ENCODE measurements at places on chromosomes 7 and 10.

GRCh38 chr10:100793055-100793454 lies 47.7 kb downstream of the PAX2 start:
- DNase-seq, result no peak

DNA sequence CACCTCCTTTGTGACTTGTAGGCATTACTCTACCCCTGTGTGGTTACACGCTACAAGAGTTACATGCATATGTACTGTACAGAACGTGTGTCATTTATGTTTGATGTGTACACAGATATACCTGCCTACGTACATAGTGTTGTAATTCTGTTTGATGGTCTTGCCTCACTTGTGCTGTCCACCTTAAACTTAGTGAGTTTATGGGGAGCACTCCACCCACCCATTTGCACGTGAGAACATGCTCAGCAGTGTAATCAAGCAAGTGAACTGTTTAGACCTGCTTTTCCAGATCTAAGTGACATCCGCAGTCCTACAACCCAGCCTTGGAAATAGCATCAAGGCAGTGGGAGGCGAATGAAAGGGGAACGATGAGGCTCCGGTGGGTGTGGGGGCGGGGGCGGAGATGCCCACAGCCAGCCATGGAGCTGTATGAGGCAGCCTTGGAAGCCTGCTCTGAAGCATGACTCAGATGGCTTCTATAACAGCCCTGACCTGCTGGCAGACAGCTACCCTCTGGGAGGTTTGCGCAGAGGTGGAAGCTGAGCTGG lies 52.1 kb downstream of the SUFU start:
- no peak for DNase-seq

DNA sequence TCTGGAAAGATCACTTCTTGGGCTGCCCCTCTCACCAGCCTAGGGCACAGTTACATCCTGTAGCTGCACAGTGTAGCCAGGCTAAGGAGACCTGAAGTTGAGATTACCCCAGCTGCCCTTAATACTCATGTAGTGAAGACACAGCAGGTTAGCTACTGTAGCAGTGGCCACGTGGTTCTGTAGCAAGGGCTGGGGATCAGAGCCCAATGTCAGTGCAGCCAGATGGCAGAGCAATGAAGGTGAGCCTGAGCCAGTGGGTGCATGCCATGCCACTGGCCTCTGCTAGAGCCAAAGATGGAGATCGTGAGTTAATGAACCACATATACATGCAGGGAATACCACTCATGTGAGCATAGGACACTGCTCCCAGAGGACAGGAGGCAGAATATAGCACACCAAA lies 15.5 kb downstream of the AMPH start:
- no peak for DNase-seq

- no peak for DNase-seq
These were observed 12.6 kb downstream of the PTER start for GRCh38 chr10:16449454-16449853.

GRCh38 chr7:2154121-2154520 lies 78.6 kb downstream of the MAD1L1 start:
- DNase-seq, result no peak

DNA sequence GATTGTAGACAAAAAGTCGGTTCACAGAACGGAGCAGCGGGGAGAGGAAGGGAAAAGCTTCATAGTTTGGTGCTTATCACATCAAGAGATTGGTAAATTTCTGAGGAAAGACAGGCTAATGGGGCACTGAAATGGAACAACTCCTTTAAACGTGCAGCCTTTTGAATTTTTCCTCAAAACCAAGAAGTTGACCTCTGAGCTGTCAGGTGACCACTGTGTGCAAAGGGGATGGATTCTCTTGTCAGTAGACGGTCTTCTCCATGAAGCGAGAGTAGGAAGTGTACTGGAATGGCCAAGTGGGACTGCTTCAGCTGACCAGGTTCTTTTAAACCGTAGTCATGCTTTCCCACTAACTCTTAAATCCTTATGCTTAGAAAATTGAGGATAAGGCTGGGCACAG lies 11.2 kb upstream of the ZSCAN21 start:
- DNase-seq, result no peak

DNA sequence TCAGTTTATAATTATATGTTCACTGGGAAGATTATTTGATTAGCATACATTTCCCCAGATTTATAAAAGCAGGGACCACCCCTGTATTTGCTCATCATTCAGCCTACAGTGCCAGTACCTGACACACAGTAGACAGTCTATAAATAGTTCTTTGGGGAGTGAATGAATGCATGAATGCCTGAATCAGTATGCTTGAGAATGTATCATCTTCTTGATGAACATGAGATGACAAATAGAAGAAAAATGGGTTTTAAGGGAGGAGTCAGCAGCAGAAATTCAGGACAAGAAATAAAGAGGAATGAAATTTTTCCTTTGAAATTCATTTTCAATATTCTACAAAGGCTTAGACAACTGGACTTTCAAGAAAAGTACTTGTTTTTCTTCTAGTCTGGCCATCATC lies 295.8 kb upstream of the LRRTM3 start:
- no peak for DNase-seq

GRCh38 chr10:70907637-70908405 lies 19.5 kb upstream of the PCBD1 start:
- no peak for DNase-seq

GRCh38 chr7:36148422-36149065 lies 4.5 kb upstream of the EEPD1 start:
- DNase-seq, result no peak

- no peak for DNase-seq
These were observed 40.0 kb downstream of the CDK1 start for GRCh38 chr10:60818134-60818770.

DNA sequence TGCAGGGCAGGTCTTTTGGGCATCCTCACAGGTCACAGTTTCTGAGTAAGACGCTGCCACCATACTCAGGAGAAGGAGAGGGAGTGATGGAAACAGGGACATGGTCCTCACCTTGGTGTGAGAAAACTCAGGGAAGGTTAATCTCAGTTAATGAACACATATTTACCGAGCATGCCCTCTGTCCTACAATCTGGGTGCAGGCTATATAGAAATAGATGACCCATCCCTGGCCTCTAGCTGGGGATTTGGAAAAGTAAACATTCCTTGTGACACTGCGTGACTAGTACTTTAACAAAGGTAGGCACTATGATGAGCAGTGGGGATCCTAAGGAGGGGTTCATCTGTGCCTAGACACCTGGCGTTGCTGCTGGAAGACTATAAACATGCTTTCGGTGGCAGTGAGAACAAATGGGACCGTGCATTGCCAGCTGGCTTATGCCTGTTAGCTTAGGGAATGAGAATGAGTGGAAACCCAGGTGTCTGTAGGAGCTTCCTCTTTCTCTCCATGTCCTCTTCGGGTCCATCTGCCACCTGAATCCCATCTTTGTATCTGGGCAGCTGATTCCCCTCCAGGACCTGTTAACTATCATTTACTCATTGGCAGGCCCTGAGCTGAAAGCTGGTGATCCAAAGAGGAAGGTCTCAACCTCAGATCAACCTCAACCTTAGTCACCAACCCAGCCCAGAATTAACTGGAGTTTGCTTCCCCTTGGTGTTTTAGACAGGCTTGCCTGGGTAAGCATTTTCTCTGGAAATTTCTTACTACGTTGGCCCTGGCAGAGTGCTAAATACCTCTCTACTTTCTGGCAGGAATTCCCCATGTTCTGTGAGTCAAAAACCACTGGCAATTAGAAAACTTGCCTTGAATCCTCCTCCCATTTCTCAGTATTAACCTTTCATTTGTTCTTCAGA lies 794 bp downstream of the MBL2 start:
- DNase-seq, result no peak

GRCh38 chr10:5033061-5033778 lies 29.6 kb upstream of the AKR1C2 start:
- DNase-seq, result no peak

GRCh38 chr7:11274074-11274473 lies 300.4 kb downstream of the PHF14 start:
- no peak for DNase-seq

DNA sequence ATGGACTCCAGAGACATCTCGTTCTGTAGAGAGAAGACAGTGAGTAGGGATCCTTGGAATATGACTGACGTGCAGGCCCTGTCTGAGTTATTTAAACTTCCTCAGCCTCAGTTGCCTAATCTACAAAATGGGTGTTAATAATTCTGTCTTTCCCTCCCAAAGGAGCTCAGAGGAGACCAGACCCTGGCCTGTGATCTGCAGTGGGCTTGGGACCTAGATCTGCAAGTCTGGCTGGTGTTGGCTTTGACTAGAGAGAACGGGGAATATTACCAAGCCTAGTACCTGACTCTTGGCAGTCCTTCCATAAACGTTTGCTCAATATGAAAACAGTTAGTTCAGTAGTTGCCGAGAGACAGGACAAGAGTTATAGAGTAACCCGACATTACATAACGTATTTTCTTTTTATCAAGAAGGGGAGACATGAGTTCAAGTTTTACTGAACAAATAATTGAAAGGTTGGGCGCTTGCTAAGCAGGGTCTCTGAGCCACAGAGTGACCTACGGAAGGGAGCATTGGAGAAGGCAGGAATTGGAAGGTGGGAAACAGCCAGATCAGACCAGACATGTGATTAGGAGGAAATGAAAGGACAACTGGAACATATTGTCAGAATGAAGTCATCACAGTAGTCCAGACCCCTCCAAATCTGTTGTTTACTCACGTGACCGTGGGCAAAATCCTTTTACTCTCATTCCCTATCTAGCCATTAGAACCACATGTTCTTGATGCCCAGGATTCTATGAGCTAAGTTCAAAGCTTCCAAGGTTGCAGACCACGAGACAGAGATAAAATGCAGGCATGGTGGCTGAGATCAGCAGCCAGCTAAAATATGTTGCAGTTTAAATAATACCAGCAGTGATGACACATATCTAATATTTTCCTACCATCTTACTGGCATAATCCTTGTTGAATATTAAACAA lies 10.9 kb upstream of the CYP3A4 start:
- DNase-seq, result no peak

- no peak for DNase-seq
These were observed 31.0 kb downstream of the PWWP2B start for GRCh38 chr10:132427939-132428367.

- no peak for DNase-seq
These were observed 332.2 kb downstream of the CCSER2 start for GRCh38 chr10:84660450-84661159.

DNA sequence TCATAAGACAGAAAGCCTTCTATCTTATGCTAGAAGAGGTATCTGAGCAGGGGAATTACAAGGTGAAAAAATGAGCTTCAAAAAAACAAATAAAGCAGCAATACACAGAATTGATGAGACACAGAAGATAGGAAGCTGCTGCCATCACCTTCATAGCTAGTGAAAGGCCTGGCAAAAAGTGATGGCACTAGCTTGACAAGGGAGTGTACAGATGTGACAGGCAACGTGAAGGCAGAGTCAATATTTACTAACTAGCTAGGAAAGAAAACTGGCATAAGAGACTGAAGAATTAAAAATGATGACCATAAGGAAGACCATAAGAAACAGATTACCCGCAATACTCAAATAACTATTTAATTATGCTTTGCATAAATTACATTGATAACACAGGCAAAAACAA lies 9.4 kb downstream of the GPR22 start:
- no peak for DNase-seq

DNA sequence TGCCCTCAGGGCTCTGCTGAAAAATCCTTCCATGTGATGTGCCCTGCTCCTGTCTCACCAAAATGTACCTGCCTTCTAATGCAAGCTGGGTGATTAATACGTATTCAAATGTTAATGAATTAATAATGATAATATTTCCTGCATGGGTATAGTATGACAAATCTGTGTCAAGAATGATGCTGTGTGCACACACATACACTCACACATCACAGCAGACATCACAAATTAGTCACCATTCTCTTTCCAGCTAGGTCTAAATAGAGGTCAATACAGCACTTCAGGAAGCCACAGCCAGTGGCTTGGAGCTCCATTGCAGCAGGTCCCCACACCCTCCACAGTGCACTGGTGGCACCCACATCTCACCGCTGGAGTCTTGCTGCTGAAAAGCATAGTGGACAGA lies 681.2 kb upstream of the NRP1 start:
- DNase-seq, result no peak

- DNase-seq, result no peak
These were observed 21.4 kb upstream of the MKI67 start for GRCh38 chr10:128147669-128148068.

GRCh38 chr10:10591715-10592341 lies 425.8 kb upstream of the CELF2 start:
- no peak for DNase-seq

GRCh38 chr10:42754155-42755027 lies 28.2 kb upstream of the BMS1 start:
- peak; percentile 14 for DNase-seq

GRCh38 chr7:137890449-137890921 lies 43.7 kb upstream of the DGKI start:
- no peak for DNase-seq

GRCh38 chr10:32516567-32517495 lies 70.9 kb downstream of the CCDC7 start:
- DNase-seq, result no peak

GRCh38 chr7:27750316-27750715 lies 10.4 kb downstream of the TAX1BP1 start:
- DNase-seq, result no peak

- no peak for DNase-seq
These were observed 213.0 kb upstream of the MAGI2 start for GRCh38 chr7:79666472-79666871.

GRCh38 chr7:24728503-24729364 lies 28.5 kb downstream of the GSDME start:
- DNase-seq, result no peak

GRCh38 chr7:14394786-14395185 lies 405.3 kb upstream of the ETV1 start:
- DNase-seq, result no peak

DNA sequence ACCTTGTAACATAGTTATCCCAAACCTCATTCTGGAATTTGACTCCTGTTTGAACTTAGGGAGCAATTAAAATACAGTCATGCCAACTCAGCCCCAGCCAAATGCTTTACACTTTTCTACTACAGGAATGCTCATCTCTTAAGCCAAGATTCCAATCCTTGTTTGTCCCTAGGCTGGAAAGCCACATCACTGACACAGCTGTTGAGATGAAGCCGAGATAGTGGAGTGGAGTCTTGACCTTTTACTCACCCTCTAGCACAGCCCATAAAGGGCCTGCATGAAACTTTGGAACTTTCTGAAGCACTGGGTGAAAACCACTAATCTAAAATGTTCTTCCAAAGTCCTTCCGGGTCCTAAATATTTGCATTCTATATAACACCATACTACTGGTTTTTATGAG lies 247.3 kb downstream of the ETV1 start:
- DNase-seq, result no peak

GRCh38 chr7:31058122-31058521 lies 6.0 kb downstream of the ADCYAP1R1 start:
- DNase-seq, result no peak

GRCh38 chr10:131697476-131698128 lies 203.2 kb upstream of the PPP2R2D start:
- DNase-seq, result no peak

- no peak for DNase-seq
These were observed 9.8 kb downstream of the NOD1 start for GRCh38 chr7:30468791-30469190.

DNA sequence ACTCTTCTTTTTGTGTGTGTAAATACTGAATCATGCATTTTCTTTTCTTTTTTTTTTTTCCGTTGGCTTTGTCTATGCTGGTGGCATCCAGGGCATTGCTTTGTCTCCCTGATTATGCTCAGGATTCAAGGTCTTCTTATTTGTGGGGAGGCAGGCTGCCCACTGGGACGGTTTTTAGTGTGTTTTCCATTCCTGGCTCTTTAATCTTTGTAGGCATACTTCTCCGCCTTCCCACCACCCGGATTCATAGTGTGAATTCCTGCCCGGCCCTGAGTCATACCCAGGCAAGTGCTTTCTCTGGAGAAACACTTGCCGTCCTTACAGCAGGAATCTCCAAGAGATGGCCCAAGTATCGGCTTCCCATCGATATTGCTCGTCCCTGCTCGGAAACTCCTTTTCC lies 5.2 kb downstream of the ZNF655 start:
- no peak for DNase-seq

Data from CD4-positive, alpha-beta T cell treated with Interleukin-15 for 4 hours (primary cell).